Occipital lobe (tissue), 3 donors: ENCODE measurements at places on chromosomes 2 and 18. TPM values are rescaled to one million over a fixed set of nuclear protein-coding genes. Genes with fewer than 3 reads are reported as not detected.

GRCh38 chr2:53260568-53260967, 507.0 kb upstream of the CHAC2 start:
- DNase-seq = no peak

GRCh38 chr2:105478670-105479069, 79.8 kb upstream of the FHL2 start:
- DNase-seq = no peak

GRCh38 chr2:121202541-121203310, 82.3 kb downstream of the TFCP2L1 start:
- no peak for DNase-seq

- no peak for DNase-seq
Measured at GRCh38 chr18:36897253-36897652, 68.3 kb downstream of the KIAA1328 start.

DNA sequence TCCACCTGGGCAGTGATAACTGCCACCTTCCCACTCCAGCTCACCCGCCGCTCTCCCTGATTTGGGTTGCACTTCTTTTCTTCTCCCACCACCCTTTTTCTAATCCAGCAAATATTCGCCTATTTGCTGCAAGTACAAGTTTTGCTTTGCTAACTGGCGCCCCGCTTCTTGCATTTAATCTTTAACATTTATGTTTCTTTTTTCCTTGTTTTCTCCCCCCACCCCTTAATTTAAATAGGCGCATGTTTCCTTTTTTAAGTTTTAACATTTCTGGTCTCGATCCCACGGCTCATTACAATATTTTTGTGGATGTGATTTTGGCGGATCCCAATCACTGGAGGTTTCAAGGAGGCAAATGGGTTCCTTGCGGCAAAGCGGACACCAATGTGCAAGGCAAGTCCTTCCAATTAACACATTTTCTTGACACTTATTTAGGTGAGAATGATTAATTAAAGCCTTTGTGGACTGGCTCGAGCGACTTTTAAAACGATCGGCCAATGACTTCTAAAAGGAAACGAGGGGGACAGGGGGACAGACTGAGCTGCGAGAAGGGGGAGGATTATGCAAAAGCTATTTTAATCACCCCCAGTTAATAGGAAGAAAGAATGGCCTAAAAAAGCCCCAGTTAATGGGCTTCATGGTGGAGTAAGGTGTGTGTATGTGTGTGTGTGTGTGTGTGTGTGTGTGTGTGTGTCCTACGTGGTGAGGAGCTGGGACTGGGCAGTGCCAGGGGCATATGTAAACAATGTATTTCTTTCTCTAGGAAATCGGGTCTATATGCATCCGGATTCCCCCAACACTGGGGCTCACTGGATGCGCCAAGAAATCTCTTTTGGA, 1.6 kb downstream of the TBR1 start:
- no peak for DNase-seq

DNA sequence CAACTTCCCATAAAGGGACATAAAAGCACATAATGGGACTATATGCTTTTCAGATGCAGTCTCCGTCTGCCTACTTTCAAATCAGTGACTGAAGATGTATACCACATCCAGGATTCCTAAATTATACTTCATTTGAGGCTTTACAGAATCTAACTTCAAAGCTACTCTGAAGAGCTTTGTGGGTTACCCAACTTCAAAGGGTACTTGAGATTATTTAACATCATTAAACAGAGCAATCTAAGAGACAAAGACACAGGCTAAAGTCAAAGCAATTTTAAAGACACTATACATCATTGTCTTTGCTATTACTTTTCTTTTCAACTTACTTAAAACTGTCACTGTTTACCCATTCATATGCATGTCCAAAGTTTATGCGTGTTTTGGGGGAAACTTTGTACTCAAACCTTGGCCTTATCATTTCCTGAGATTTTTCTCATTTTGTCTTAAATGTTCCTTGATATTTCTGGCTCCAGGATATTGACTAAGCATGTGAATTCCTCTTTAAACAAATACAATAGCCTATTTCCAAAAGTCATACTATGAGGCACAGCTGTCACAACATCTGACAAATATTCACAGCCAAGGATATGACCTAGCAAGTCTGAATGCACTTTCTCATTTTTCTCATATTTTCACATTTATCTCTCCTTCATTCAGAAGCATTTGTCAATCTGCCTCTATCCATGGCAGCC, 1985.1 kb upstream of the PIK3C3 start:
- no peak for DNase-seq

Gene SLC9A4
- 0.62 TPM for total RNA-seq

Gene FBXO15
- total RNA-seq = 3.1 TPM
